ENCODE measurements at places on chromosomes 3 and 15. TPM values are rescaled to one million over a fixed set of nuclear protein-coding genes. Genes with fewer than 3 reads are reported as not detected.

- DNase-seq: no peak
These were observed 102.8 kb downstream of the KCNH8 start for GRCh38 chr3:19250959-19251610.

DNA sequence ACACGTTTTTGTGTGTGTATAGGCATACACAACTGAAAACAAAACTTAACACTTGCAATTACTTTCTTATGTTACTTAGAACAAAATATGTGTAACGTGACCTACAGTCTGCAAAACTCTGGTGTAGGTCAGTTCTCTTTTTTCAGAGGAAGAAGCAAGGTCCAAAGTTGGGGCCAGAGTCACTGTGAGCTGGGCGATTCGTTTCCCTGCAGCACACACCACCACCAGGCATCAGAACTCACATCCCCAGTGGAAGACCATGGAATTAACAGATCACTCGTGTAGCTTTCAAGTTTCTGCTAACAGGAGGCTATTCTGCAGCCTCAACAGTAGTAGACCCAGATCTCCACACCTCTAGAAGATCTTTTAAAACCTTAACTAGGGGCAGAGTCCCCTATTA is 25.8 kb downstream of the ANP32A start:
- DNase-seq: peak; percentile 63

The UBL7 gene
- total RNA-seq: 61.8 TPM

The ITPR1 gene
- 143 TPM for total RNA-seq

DNA sequence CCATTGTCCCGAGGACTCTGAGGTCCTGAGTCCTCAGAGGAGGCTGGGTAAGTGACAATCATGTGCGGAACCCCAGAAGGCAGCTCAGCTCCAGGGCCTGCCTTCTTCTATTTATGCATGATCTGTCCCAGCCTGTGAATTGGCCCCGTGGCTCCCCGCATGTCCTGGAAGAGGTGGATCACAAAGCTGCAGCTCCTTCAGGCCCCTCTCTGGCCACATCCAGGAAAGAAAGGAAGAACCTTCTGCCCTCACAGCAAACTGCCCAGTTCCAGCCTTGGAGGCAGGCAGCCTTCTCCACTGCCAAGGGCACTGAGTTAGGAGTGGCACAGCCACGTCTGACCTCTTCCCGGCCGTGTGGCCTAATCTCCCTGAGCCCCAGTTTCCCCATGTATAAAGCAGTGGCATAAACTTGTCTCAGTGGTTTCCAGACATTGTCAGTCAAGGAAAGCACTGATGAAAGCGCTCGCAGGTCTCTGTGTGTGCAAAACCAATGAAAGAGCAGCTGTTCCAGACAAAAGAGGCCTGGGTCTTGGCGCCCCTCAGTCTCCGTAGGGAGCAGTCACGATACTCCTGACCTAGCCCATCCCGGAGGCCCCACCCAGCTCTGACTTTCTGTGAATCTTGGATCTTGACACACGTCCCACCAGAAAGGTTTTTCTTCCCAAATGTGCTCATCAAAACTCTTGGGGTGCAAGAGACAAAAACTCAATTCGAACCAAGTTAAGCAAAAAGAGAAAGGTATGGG is 497.3 kb downstream of the SHQ1 start:
- DNase-seq: no peak

The ILDR1 gene
- total RNA-seq: not detected

The SNX22 gene
- total RNA-seq: under 0.01 TPM

- DNase-seq: no peak
These were observed 50.1 kb upstream of the TRIM42 start for GRCh38 chr3:140627756-140628155.

DNA sequence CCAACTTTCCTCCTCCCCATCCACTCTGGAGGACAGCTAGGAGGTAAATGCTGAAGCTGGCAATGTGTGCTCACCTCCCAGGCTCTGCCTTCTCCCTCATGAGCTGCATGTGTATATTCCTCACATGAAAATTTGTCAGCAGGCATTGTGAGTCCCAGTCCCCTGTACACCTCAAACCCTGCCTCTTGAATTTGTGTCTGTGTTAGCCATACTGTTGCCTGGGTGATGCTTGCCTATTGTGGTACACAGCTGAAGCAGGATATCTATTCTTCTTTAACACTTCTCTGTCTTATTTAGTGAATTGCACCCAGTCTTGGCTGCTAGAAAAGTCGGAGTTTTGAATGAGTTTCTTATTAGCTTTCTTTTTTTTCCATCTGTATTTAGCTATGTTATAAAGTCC is 586.0 kb upstream of the TGFBR2 start:
- DNase-seq: no peak

DNA sequence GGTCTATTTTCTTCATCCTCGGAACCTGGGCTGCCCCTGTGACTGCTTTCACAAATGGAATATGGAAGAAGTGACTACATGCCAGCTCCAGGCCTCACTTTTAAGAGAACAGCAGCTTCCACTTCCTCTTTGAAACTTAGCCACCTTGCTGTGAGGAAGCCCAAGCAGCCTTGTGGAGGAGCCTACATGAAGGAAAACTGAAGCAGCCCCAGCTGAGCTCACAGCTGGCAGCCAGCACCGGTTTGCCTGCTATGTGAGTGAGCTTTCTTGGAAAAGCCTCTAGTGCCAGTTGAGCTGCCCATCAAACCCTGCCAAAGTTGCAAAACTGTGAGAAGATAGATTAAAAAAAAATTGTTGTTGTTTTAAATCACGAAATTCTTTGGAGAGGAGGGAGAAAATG is 498.0 kb upstream of the PROK2 start:
- no peak for DNase-seq

- DNase-seq: peak; percentile 93
These were observed at the start of gene ZNF197 for GRCh38 chr3:44624749-44625480. TSS of gene ZNF197 (plus strand) at chr3:44625036. CDS start at chr3:44629155, 4,119 bp downstream.

DNA sequence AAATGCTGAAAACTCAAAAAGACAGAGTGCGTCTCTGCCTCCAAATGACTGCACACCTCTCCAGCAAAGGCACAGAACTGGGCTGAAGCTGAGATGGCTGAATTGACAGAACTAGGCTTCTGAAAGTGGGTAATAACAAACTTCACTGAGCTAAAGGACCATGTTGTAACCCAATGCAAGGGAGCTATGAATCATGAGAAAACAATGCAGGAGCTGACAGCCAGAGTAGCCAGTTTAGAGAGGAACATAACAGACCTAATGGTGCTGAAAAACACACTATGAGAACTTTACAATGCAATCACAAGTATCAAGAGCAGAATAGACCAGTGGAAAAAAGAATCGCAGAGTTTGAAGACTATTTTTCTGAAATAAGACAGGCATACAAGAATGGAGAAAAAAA is 10.1 kb upstream of the AVEN start:
- no peak for DNase-seq

GRCh38 chr3:183537295-183537730 is 18.2 kb downstream of the KLHL6 start:
- DNase-seq: no peak

DNA sequence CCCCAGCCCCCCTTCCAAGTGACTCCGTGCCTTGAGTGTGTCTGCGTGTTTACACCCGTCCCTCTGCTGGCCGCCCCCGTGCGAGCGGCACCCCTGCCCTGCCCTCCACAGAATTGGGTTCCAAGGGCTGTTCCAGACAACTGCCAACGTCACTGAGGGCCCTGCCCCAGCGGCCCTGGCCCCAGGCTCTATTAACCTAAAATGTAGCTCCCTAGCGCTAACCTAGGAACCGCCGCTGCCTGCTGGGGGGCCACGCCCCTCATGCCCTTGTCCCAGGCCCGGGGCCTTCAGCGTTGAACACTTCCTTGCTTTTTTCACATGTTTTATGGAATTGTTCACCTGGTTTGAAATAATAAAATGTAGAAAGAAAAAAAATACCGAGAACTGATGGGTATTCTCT is 10.0 kb upstream of the SEMA3B start:
- DNase-seq: no peak

The CHDH gene
- 1.8 TPM for total RNA-seq

DNA sequence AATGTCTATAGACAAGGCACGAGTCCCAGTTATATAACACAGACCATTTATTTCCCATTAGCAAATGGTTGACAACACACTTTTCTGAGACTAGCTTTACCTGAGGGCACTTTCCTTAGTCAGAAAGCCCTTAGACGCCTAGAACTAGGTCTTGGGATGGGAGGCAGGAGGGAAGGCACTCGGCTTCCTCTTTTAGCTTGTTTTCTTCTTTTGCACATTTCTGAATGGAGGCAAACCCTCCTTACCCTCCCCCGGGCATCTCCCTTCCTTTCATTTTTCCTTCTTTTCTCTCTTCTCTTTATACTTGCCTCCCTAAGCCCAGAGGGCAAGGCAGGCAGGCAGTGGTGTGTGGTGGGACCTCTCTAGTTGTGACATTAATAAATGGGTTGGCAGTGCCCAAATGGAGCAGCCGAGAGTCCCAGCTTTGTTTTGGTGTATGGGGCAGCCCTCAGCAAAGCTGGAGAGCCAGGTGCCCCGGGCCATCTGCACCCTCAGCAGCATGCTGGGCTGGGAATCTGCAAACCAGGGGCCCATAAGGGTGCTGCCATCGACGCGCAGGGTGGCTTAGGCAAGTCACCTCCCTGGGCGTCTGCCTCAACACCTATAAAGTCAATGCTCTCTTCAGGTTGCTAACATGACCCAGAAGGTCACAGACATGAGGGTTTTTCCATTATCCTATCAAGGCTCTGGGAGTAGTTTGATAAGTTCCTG is 21.1 kb upstream of the BCL2L10 start:
- DNase-seq: no peak

DNA sequence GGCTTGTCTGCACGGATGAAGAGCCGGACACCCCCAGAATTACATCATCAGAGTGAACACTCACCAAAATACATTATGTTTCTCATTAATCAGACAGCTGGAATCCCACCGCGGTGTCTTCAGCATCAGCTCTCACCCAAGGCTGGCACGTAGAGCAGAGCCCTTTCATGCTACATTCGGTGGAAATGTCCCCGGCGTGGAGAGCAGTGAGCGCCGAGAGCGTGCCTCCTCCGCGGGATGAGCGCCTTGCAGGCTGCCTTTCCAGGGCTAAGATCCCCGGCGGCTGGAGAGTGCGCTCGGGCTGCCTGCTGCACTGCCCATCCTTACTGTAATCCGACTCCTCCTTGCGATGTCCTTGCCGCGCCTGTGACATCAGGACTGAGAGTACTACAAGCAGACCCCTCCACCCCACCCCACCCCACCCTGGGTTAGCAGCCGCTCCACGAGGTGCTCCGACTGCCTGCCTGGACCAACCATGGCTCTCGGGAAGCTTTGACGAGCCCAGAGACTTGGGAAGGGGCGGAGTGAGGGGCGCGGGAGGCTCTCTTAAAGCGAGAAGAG is at the start of gene ZNF385D:
TSS of gene ZNF385D (minus strand) at position 380 of the 561 bp plus-strand sequence. CDS start at position 86, 294 bp downstream.
- DNase-seq: peak; percentile 76

- no peak for DNase-seq
These were observed 14.0 kb downstream of the ETV5 start for GRCh38 chr3:186094696-186095425.

The NR2F2 gene
- total RNA-seq: 33.2 TPM

DNA sequence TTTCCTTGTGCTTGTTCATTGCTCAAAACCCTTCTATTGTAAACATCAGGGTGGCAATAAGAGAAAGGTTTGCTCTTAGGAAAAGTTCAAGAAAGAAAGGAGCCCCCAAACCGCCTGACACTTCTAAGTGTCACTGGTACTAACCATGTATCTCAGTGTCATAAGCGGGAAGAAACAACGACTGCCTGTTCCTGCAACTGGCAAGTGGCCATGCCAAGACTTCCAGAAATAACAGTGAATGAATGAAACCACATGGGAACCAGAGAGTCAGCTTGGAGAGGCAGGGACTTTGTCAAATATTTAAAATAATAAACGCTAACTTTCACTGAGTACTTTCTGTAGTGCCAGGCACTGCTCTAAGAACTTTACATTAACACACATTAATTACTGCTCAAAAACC is 1.1 kb downstream of the PLSCR2 start:
- no peak for DNase-seq

DNA sequence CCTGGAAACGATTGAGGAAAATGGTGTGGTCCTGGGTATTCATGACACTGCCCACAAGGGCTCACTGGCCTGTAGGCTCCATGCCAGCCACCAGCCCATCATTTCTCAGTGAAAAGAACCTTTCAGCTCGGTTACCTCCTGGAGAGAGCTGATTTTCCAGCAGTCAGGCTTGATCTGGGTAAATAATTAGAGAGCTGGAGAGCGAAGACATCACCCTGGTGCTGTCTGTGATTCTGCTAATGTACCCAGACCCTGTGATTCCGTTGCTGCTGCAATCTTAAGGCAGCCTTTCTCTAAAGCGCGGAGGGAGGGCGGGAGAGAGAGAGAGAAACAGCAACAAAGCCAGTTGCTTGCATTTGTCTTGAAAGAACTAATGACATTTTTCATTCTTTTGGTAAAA is 221.9 kb upstream of the TOPAZ1 start:
- DNase-seq: no peak

The RNF7 gene
- total RNA-seq: 87.2 TPM

DNA sequence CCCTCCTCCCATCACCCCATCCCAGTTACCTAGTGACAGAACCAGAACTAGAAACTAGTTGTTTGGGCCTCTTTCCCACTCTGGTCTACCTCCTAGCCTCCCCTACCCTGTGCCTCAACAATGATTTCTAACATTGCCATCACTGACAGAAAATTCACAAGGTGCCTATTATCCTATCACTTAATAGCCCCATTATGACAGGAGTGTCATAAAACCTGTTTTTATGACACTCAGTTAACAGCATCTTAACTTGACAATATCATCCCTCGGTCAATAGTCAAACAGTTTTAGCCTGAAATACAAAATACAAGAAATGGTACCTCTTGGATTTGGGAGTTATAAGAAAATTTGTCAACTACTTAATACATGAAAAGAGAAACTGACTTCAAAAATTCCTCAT is 46.5 kb downstream of the ULK4 start:
- no peak for DNase-seq

The AGBL1 gene
- not detected for total RNA-seq

DNA sequence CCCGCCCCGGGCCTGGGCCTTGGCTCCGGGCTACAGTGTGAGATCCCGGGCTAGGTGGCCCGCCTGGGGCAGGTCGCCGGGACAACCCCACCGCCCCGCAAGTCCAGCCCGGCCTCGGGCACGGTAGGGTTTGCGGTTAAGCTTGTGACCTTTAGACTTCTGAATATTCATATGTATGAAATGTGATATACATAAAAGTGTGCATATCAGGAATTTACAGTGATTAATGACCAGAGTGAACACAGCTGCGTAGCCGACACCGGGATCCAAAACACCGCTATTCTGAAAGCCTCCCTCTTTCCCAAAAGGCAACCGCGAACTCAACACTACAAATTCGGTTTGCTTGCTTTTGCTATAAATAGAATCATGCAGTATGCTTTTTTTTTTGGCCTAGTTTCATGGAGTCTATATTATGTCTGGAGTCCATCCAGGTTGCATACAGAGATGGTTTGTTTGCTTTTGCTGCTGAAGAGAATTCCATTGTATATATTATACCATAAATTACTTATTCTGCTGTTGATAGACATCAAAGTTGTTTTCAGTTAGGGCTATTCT is 636 bp upstream of the SNRPA1 start:
- no peak for DNase-seq
